ENCODE measurements at places on chromosomes 3 and 15. TPM values are rescaled to one million over a fixed set of nuclear protein-coding genes. Genes with fewer than 3 reads are reported as not detected.
A peak's percentile ranks its signal among the peaks of the same experiment; 100 is the strongest.

GRCh38 chr3:20645340-20645739, 459.3 kb upstream of the SGO1 start:
- no peaks in the 10 kb centered on the region for H3K27me3 ChIP-seq
- no peaks in the 10 kb centered on the region for H3K36me3 ChIP-seq
- no peak overlapping the region for H3K27ac ChIP-seq

- no peaks in the 10 kb centered on the region for H3K27me3 ChIP-seq
- H3K27ac ChIP-seq, result peak overlapping the region; percentile 71
- no peak for DNase-seq
- peaks cover 21% of the 10 kb centered on the region for H3K4me1 ChIP-seq
- no peak overlapping the region for H3K4me3 ChIP-seq
- H3K36me3 ChIP-seq, result no peaks in the 10 kb centered on the region
Observed at GRCh38 chr3:24142127-24142526, 197.0 kb downstream of the NR1D2 start.

DNA sequence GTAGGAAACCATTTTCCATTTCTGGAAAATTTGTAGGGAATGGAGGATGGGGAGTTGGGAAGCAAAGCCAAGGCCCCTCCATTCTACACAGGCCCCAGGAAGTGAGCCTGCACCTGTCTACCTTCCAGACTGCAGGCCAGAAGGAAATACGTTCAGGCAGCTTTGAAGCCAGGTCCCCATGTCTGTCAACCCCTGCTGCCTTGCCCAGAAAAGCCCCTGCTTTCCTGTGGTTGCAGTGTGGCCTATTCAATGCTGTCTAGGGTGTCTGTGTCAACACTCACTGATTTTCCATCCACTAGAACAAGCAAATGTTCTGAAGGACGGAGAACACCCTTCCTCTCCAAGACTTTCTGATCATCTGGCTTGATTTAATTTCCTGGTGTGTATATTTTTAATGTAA, 281.9 kb downstream of the TLE3 start:
- no peaks in the 10 kb centered on the region for H3K36me3 ChIP-seq
- DNase-seq, result no peak
- H3K4me1 ChIP-seq, result no peaks in the 10 kb centered on the region
- H3K27ac ChIP-seq, result no peak overlapping the region
- peaks cover 22% of the 10 kb centered on the region for H3K27me3 ChIP-seq

DNA sequence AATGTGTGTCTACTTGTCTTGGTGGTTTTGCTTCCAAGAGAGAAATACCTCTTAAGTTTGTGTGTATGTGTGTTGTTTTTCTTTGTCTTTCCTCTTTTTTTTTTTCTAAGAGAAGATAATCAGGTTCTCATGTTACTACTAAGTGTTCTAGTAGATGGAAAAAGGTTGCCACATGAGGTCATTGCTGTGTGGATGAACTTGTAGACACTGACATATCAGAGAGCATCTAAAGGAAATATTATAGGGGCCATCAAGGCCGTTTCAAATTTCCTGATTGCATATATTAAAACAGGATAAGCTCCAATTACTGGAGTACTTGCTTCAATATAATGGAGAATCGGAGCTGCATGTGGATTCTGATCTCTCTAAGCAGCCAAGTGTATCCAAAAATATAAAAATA, 747.5 kb downstream of the NR2F2 start:
- no peak overlapping the region for H3K27ac ChIP-seq
- no peaks in the 10 kb centered on the region for H3K36me3 ChIP-seq
- H3K4me1 ChIP-seq, result no peaks in the 10 kb centered on the region

GRCh38 chr3:5456199-5456598, 268.7 kb downstream of the EDEM1 start:
- no peak overlapping the region for H3K27ac ChIP-seq
- no peak overlapping the region for H3K4me3 ChIP-seq
- no peak for DNase-seq
- no peaks in the 10 kb centered on the region for H3K4me1 ChIP-seq
- H3K36me3 ChIP-seq, result no peaks in the 10 kb centered on the region
- H3K27me3 ChIP-seq, result no peaks in the 10 kb centered on the region

- DNase-seq, result no peak
- no peaks in the 10 kb centered on the region for H3K4me1 ChIP-seq
Observed at GRCh38 chr3:154783521-154783931, 296.6 kb upstream of the MME start.

Gene CPN2
- not detected for total RNA-seq

- H3K4me3 ChIP-seq, result no peak overlapping the region
- no peaks in the 10 kb centered on the region for H3K36me3 ChIP-seq
- H3K4me1 ChIP-seq, result no peaks in the 10 kb centered on the region
- H3K27ac ChIP-seq, result no peak overlapping the region
- no peak for DNase-seq
Observed at GRCh38 chr15:83477808-83478537, 30.8 kb downstream of the SH3GL3 start.
